ENCODE measurements at places on chromosomes 13 and 19.

DNA sequence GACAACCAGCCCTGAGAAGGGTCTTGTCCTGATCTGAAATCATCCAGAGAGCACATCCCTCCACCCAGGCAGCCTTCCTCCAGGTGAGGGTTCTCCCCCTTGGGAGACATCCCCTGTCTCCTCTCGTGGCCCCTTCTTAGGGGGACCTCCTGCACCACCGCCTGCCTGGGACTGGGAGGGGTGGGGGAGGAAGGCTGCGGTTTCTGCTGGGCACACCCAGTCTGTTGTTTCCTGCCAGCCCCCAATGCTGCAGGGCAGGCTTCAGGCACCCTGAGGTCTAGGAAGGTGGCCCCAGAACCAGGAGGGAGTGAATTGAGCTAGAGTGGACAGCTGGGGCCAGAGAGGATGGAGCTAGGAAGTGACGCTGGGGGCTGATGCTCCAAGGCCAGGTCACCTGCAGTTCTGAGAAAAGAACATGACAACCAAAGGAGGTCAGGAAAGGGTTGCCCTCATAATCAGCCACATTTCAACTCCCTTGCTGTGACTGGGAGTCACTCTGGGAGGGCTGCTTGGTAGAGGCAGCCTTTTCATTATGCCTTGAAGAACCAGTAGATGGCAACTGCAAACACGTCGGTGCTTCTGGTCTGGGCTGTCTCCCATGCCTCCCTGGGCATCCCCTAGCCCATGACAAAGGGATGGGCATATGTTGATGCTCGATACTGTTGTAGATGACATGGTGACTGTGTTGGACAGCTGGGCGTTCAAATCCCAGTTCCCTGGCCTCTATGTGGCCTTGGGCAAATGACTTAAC is 1.4 kb downstream of the ARHGEF18 start:
- no peak for DNase-seq

GRCh38 chr19:16771618-16772017 is 52.0 kb downstream of the NWD1 start:
- peak; percentile 66 for DNase-seq

- no peak for DNase-seq
Measured at GRCh38 chr19:29311191-29311790, 98.3 kb upstream of the UQCRFS1 start.

DNA sequence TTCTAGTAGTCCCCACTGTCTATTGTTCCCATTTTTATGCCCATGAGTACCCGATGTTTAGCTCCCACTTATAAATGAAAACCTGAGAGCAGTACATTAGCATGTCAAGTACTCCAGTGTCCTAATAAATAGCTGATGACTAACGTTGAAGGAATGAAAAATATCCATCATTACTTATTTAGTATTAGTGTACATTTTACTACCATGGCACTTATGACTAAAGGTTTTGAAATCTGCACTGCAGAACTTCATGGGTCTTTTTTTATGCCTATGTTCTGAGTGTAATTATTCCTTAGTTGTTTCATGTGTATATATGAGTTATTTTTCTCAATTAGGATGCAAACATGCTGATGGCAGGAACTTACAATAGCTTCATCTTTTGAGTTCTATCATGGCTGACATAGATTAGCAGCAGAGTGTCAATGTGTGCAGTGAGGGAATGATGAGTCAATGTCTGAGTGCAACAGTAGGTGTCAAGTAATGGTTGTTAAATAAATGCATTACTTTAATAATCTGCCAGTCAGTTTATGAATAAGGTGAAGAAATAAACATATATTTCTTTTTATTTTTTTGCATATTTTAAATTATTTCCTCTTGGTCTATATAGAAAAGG is 188.4 kb downstream of the ITGBL1 start:
- DNase-seq = no peak

DNA sequence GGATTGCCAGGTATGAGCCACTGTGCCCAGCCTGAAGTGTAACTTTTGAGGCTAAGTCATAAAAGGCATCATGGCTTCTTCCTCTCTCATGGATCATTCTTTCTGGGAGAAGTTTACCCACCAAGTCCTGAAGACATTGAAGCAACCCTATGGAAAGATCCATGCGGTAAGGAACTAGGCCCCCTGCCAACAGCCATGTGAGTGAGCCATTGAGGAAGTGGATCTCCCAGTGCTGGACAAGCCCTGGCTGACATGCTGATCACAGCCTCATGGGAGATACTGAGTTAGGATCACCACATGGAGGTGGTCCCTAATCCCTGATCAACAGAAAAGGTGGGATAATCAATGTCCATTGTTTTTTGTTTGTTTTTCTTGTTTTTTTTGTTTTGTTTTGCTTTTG is 3.3 kb upstream of the NUDT19 start:
- no peak for DNase-seq

GRCh38 chr19:49149652-49150105 is 5.5 kb downstream of the HRC start:
- no peak for DNase-seq

All from stimulated activated CD8-positive, alpha-beta memory T cell treated with anti-CD3 and anti-CD28 coated beads, Interleukin-7, amount 100 ng/mL, for 24 hours (primary cell).